ENCODE measurements at places on chromosomes 5 and 9. TPM values are rescaled to one million over a fixed set of nuclear protein-coding genes. Genes with fewer than 3 reads are reported as not detected.

The DND1 gene
- polyA plus RNA-seq = 0.81 TPM

DNA sequence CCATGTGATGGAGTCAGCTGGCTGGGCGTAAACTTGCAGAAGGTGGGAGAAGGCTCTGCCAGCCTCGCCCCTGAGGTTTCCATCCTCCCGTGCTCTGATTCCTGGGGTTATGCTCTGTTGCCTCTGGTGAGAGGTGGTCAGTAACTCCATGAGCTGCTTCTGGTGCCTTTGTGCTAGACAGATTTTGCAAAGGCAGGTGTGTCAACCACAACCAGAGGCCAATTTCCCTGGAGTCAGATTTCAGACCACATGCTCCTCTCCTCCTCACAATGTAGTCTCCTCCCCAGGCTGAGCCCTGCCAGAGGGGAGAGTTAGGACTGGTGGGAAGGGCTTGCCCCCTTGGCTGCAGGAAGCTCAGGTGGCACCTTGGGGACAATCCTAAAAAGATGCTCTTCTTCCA, 38.8 kb upstream of the TENT4A start:
- no peak for DNase-seq

GRCh38 chr5:10329820-10330481, 22.2 kb upstream of the CMBL start:
- DNase-seq = peak; percentile 45

The HAUS6 gene
- polyA plus RNA-seq = 4.2 TPM

- peak; percentile 63 for DNase-seq
These were observed 1.8 kb downstream of the POU4F3 start for GRCh38 chr5:146340260-146341081.

- no peak for DNase-seq
These were observed 405.4 kb downstream of the IRX1 start for GRCh38 chr5:4001004-4001403.

GRCh38 chr5:81820863-81821262, 70.0 kb upstream of the SSBP2 start:
- DNase-seq = no peak

The SNX24 gene
- polyA plus RNA-seq = 12.9 TPM

The FOXD1 gene
- polyA plus RNA-seq = not detected

DNA sequence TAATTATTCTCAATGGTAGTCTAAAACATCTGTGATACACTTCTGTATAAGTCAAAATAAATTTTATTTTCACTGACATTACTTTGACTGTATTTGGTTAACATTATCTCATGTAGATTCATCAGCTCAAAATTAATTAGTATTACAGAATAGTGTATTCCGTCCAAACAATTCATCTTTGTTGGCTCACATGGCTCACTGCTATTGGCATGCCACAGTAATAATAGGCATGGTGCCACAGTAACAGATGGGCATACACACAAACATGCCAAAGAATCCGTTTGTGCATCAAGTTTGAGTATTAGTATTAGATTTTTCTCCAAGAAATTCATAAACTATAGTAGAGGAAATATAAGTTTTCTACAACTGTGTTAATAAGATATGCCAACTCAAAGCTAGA, 14.2 kb downstream of the AP3B1 start:
- no peak for DNase-seq

The GGTA1 gene
- 3.0 TPM for polyA plus RNA-seq

GRCh38 chr5:53160895-53161294, 51.3 kb upstream of the MOCS2 start:
- DNase-seq = no peak

- DNase-seq = peak; percentile 12
These were observed 26.1 kb upstream of the MACIR start for GRCh38 chr5:103232393-103232999.

The FRMD3 gene
- 23.1 TPM for polyA plus RNA-seq

All from heart right ventricle (tissue), 16 donors.